ENCODE measurements at places on chromosomes 2 and 18.
A peak's percentile ranks its signal among the peaks of the same experiment; 100 is the strongest.

- DNase-seq: peak; percentile 89
Measured at GRCh38 chr18:54776282-54776977, 51.8 kb upstream of the RAB27B start.

DNA sequence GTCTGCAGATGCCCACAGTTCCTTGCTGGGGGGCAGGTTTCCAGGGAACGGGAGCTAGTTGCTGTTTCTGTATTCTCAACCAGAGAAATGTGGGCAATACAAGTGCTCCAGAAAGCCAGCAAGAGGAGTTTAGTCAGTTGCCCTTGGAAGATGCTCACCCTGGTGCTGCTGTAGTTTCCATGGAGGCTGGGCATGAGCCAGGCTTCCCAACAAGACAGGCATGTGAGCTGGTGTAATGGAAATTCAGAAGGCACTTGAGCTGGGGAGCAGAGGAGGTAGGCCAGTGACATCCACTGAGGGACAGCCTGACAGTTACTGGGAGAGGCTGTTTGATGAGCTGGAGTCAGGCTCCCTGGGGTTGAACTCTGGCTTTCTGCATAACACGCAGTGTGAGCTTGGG, 7.7 kb downstream of the HK2 start:
- no peak for DNase-seq

DNA sequence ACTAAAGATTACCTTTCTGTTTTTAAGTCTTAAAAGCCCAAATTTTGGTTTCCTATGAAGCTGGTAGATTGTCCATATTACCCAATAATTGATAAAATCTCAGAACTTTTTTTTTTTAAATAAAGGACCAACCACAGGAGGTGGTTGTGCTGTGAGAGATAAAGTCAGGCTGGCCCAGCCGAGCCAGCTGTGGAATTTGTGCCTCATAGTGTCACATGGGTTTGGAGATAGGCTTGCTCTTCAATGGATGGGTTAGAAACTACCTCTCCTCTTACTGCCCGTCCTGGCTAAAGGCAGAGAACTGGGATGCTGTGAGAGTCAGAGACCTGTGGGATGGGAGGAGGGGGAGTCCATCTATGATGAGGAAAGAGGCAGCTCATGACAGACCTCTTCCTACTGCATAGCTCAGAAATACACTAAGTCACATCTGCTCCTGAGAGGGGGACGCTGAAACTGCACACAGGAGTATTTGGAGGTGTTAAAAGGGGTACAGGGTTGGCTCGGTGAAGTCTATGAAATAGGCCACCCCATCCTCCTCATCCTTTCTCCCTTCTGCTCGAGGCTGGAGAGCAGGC, 99.7 kb upstream of the MGAT4A start:
- no peak for DNase-seq

GRCh38 chr2:101991721-101992145, at the start of gene IL1R2:
IL1R2 (plus strand) TSS chr2:101991960; CDS start chr2:102008576, 16,616 bp downstream.
- DNase-seq: no peak

DNA sequence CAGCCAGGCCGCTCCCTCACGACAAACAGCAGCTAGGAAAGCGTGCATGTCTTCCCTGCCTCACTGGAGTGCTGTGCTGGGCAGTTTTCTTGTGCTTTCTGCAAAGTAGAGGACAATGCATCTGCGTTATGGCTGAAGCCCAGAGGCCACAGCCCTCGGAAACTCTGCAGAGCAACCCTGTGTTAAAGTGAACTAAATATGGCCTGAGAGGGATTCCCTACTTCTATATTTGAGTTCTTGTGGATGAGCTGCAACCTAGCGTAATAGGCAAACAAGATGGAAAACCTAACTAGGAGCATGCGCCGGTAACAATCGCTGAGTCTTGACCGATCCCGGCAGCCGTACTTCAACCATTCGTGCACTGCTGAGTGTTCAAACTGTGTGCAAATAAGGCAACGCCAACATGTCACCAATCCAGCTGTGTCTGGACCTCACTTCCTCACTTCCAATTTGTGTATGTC, 471.9 kb upstream of the HS6ST1 start:
- DNase-seq: no peak

DNA sequence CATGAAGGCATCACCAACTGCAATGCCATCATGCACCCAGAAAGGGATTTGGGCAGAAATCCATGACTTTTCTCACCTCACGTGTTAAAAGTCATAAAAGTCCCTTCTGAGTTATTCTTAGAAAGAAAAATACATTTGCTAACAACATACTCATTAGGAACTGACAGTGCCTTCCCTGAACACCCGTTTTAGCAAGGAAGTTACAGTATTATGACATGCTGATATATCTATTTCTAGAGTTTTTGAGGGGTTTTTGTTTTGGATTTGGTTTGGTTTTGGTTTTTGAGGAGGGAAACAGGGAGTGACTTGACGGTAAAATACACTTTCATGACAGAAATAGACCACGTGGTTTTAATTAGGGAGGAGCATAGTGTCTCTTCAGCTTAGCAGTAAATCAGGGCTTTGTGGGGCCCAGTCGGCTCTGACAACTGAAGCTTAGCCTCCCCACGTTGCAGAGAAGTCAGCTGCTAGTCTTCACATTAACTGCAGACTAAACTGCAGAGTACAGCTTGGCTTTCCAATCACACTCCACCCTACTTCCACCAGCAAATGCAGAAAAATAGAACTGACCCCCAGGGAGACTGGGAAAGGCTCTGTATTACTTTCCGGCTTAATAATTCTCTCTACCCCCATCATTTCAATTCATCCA, 141.4 kb downstream of the FAM124B start:
- no peak for DNase-seq

DNA sequence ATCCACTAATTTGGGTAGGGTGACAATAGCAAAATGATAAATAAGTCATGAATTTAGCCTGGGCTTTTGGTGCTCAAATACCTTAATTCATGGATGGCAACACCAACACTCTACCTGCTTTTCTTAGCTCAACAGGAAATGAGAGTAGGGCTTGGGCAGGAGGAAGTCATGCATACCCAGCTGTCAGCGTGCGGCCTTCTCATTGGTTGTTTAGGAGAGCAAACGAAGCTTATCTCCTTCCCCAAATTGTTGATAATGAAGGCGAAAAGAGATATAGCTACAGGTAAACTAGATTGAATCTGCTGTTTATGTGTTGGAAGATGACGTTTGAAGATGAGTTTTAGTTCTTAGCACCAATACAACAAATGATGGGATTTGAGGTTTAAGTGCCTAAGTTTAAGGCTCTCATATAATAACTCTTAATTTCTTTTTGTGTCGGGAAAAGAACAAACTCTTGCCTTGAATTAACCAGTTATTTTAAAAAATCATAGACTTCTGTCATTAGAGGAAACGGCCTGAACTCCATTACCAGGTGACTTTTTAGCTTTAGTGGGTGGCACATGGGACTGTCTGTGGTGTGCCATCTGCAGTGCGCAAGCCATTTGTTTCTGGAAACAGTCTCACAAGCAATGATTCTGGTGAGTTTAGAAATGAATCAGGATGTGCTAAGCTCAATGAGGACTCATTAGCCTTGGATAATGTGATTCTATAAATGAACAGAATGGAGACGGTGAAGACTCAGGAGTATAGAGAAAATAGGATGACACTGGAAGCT, 19.8 kb downstream of the MAP4K4 start:
- DNase-seq: no peak

DNA sequence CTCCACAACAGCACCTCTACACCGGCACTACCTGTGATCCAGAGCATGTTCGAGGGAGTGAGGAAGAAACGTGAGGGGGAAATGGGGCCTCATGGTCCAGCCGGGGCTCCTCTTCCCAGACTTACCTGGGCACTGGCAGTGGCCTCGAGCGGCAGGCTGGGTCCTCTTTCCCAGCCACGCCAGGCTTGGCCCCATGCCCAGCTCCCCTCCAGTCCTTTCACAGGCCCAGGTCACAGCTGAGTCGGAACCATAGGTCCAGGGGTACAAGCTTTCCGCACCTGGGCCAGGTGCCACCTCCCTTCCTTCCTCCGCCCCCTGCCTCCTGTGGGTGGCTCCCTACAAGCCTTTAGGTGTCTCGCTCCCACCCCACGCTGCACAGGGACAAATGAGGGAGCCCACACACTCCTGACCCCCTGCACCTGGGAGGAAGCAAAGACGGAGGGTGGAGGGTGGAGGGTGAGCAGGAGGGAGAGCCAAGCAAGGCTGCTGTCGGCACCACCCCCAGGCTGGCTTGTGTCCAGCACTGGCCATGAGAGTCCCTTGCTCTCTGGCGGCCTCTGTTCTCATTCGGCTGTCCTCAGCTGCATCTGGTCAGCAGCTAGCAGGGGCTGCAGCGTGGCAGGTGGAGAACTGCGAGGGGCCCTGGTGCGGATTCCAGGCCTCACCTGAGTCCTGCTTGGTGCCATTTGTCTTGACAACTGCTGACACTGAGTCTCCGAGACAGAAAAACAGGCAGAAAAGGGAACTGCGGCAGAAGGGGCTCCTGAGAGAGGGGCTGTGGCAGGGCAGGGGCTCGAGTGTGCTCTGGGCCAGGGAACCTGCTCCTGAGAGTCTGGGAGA, 26.8 kb downstream of the ADRA2B start:
- no peak for DNase-seq

DNA sequence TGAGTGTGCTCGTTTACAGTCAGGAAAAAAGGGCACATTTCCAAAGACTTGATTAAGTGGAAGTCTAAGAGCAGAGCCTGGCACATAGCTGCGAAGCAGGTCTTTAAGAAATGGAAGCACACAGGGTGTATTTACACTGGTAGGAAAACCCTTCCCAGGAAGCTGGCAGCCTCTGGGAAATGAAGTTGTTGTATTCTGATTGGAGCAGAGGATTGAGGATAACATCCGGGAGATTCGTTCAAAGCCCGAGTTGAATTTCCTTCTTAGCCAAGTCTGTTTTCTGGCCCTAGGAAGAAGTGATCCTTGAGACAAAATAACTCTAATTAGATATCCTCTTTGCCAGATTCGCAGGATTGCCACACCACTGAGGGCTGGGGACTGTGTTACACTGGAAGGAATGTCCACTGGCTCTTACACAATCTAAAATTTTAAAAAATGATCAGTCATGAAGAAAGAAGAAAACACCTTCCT, 75.9 kb downstream of the ITGB1BP1 start:
- DNase-seq: no peak

DNA sequence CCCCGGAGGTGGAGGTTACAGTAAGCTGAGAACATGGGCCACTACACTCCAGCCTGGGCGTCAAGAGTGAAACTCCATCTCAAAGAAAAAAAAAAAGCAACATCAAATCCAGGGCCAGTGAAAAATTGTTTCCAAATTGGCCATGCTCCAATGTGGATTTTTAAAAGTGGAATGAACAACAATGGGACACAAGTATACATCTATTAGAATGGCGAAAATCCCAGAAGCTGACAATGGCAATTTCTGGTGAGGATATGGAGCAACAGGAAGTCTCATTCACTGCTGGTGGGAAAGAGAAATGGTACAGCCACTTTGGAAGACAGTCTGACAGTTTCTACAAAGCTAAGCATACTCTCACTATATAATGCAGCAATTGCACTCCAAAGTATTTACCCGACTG, 161.4 kb downstream of the UXS1 start:
- no peak for DNase-seq

GRCh38 chr2:66957198-66957597, 439.9 kb upstream of the ETAA1 start:
- DNase-seq: no peak

- no peak for DNase-seq
Measured at GRCh38 chr18:34514238-34514637, 195.9 kb upstream of the DTNA start.

DNA sequence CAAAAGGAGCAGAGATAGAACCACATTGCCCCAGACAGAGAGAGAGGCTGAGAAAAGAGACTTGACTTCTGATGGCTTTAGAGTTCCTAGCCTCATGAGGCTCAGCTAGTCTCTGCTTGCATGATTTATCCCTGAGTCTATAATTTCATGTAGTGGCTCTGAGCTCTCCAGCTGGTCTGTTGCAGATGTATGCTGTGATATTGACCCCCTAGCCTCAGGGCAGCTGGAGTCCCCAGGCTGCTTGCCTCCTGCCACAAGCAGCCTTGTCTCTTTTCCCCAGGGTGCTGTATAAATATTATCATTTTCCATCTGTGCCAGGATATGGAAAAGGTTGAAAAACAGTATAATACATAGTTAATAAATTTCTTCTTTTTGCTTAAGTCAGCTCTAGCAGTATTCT, 467.6 kb upstream of the CWC22 start:
- no peak for DNase-seq

DNA sequence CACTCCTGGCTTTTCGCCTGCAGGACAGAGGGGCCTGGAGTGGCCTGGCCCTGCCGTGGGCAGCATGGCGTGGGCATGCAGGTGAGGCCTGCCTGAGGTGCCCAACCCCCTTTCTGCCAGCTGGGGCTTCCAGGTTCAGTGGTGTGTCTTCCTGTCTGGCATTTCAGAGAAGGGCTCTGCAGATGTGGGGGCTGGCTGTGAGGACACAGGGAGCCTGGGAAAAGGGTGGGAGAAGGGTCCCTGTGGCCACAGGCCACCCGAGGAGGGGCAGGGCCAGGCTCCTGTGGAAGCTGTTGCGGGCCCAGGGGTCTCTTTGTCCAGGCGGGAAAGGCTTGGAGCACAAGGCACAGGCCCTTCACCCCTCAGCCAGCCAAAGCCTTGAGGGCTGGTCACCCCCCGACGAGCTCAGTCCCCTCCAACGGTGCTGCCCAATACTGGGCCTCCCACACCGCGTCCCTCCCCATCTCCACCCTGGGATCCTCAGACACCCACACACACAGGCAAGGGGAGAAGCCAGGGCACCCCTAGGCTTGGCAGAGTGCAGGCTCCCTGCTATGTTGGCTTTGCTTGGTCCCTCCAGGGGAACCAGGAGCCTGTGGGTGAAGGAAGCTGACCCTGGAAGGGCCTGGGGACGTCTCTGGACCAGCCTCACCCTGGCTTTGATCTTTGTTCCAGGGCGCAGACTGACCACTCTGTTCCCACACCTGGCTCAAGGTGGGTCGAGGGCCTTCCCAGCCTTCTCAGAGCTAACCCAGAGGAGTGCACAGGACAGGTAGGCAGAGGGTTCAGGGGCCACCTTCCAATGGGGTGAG, 3.7 kb upstream of the AQP12A start:
- DNase-seq: no peak

GRCh38 chr2:8633735-8634313, 48.0 kb upstream of the ID2 start:
- DNase-seq: no peak

- no peak for DNase-seq
Measured at GRCh38 chr2:172674034-172674967, 61.3 kb upstream of the RAPGEF4 start.

All from NCI-H460 (cell line).